ENCODE measurements at places on chromosomes 1 and 21. TPM values are rescaled to one million over a fixed set of nuclear protein-coding genes. Genes with fewer than 3 reads are reported as not detected.

The PTPN22 gene
- total RNA-seq = 70.5 TPM

The KCNQ4 gene
- total RNA-seq = under 0.01 TPM

The PKP1 gene
- not detected for total RNA-seq

The CD2 gene
- 110 TPM for total RNA-seq

The LCE3E gene
- not detected for total RNA-seq

The PDZK1 gene
- 0.10 TPM for total RNA-seq

The FAM131C gene
- total RNA-seq = not detected

The FHAD1 gene
- 0.10 TPM for total RNA-seq

The DNALI1 gene
- 0.21 TPM for total RNA-seq

The RRP1 gene
- 10.0 TPM for total RNA-seq

The PLA2G2C gene
- under 0.01 TPM for total RNA-seq

The SMPDL3B gene
- 0.10 TPM for total RNA-seq

The PSEN2 gene
- 2.9 TPM for total RNA-seq

The TLR5 gene
- total RNA-seq = 6.6 TPM

The COL24A1 gene
- 0.84 TPM for total RNA-seq

The ABCA4 gene
- not detected for total RNA-seq

The SPRR5 gene
- not detected for total RNA-seq

The CD1D gene
- total RNA-seq = 13.9 TPM

The PER3 gene
- total RNA-seq = 7.3 TPM

The CHRNB2 gene
- not detected for total RNA-seq

All from mononuclear cell (primary cell).